Left lobe of liver (tissue), 2 donors: ENCODE measurements at places on chromosomes 16 and 17. TPM values are rescaled to one million over a fixed set of nuclear protein-coding genes. Genes with fewer than 3 reads are reported as not detected.

The C17orf100 gene
- total RNA-seq = 1.9 TPM

The TBX6 gene
- total RNA-seq = 0.86 TPM

The TMEM106A gene
- 2.1 TPM for total RNA-seq

The PPP1R9B gene
- total RNA-seq = 18.1 TPM

The TEX14 gene
- 0.05 TPM for total RNA-seq

The GPR179 gene
- 0.03 TPM for total RNA-seq

The IGFBP4 gene
- 501 TPM for total RNA-seq

The NOTUM gene
- 4.2 TPM for total RNA-seq
